ENCODE measurements at places on chromosomes 7 and 10.
A peak's percentile ranks its signal among the peaks of the same experiment; 100 is the strongest.

DNA sequence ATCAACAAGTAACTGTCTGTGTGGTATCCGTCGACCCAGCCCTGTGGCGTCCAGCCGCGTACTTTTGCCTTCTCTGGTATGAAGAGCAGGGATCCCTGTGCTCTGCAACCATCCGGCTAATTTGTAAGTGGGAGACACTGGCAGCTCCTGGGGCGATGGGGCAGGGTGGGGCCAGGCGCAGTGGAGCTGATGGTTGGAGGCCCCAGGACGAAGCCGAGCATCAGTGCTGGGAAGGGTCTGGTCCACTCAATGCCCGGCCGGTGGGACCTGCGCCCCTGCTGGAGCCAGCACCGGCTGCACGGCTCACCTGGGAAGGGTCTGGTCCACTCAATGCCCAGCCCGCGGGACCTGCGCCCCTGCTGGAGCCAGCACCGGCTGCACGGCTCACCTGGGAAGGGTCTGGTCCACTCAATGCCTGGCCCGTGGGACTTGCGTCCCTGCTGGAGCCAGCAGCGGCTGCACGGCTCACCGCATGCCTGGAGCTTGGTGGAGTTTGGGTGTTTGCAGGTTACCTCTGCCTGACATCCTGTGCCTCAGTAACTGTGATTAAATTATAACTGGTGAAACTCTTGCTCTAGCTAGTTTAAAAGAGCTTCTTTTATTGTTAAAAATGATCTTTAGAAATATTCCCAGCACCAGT is 96.1 kb downstream of the NKX6-2 start:
- no peak for DNase-seq

- no peak for DNase-seq
These were observed 7.0 kb downstream of the ATP6V0E2 start for GRCh38 chr7:149880638-149881311.

DNA sequence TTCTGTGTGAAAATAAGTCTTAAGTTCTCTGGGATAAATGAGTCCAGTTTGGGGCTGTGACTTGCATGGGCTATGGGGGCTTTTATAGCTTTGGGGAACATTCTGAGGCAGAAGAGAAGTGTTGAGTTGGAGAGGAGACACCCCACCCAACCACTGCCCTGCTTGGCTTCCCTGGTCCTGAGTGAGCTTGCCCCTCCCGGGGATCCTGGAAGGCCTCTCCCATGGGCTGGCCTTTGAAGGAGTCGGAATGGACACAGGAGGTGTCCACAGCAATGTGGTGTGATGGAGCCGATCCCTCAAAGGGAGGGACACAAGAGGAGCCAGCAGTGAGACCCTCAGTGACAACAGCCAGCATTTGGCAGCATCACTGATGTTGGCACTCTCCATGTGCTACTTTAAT is 89.8 kb downstream of the GLRX3 start:
- no peak for DNase-seq

- no peak for DNase-seq
These were observed 20.5 kb upstream of the CEP41 start for GRCh38 chr7:130461272-130461671.

- DNase-seq, result no peak
These were observed 45.1 kb downstream of the WIPI2 start for GRCh38 chr7:5234852-5235831.

GRCh38 chr10:87850742-87851205 is 12.6 kb downstream of the KLLN start:
- peak; percentile 7 for DNase-seq

DNA sequence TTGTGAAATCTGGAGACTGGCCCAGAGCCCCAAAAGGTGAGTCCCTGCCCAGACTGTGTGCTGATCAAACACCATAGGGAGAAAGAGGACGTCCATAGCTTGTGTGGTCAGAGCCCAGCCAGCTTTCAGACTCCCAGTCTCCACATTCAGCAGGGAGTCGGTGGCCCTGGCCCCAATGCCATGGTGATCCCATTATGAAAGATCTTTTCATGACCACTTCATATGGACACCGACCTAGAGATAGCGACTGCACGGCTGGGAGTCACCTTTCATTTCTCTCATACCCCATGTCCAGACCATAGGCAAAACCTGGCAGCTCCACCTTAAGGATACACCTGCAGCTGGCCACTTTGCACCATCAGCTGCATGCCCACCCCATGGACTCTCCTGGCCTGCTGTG is 126.4 kb downstream of the ARHGAP22 start:
- no peak for DNase-seq
